Stimulated activated CD8-positive, alpha-beta memory T cell treated with anti-CD3 and anti-CD28 coated beads, Interleukin-2, amount 100 ng/mL, for 1 hour (primary cell): ENCODE measurements at places on chromosomes 7 and 10.

DNA sequence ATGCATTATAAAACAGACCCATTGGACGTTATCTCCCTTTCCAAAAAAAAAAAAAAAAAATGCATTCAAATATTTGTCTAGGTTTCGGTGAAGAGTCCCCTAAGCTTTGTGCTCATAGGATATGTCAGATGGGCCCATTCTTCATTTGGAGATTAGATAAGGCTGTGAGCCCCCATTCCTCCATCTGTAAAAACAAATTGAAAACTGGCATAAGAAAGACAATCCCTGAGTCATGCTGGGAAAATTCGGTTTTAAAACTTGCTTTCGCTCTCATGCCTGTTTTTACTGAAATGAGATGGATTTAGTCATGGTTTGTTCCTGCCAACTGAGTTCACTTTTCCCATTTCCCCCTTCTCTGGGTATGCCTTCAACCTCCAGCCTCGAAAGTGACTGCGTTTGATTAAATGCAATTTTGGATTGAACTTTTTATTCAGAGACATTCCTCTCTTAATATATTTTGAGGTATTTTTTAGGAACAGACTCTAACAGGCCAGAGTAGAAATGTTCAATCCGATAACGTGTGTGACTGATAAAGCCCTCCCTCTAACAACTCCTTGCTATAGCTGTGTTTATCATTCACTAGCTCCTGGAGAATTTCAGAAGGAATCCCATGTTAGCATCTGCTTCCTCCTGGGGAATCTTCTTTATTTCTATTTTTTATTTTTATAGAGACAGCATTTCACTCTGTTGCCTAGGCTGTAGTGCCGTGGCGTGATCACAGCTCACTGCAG is 190.9 kb upstream of the LYZL2 start:
- no peak for DNase-seq

DNA sequence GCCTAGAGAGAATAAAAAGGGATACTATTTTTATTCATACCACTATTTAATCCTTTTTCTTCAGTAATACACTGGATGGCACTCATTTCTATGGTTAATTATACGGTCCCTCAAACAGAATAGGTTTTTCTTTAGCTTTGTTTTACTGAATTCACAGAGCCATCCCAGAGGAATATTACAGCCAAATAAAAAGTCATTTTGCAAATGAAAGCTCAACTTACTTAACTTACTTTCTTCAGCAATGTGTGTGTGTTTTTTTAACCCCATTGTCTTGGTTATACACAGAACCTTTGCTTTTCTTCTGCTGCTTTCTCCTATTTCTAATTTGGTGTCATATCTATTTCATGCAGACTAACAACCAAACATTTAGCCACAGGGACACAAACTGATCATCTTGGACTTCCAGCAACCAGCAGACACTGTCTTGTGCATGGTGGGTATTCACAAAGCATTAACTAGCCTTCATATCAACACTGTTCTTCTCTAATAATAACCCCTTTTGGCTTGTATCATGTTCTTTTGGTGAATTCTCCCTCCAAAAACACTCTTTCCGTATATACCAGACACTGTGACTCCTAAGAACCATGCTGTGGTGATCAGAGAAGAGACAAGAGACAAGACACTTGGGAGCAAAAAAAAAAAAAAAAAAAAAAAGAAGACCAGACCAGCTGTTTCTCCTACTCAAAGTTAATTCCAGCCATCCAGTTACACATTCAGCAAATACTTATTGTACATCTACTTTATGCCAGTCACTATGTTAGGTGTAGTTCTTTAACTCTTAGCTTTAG is 40.4 kb downstream of the PIP4K2A start:
- DNase-seq = no peak

GRCh38 chr10:15316145-15316544 is 54.9 kb downstream of the FAM171A1 start:
- no peak for DNase-seq

DNA sequence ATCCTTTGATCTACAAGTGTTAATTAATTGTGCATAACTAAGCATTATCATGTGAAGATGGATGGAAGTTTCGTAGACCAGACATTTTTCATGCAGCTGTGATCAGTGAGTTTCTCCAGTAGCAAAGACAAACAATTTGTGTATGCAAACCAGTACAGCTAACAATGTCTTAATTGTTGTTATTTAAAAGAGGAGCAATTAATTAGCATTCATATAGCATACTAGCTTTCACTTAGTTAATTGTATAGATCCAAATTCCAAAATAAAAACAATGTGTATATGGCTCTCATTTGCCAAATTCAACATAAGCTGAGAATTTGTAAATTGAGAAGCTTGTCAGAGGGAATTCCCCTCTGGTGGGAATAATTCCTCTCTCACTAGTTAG is 22.6 kb upstream of the PRKCQ start:
- DNase-seq = no peak

DNA sequence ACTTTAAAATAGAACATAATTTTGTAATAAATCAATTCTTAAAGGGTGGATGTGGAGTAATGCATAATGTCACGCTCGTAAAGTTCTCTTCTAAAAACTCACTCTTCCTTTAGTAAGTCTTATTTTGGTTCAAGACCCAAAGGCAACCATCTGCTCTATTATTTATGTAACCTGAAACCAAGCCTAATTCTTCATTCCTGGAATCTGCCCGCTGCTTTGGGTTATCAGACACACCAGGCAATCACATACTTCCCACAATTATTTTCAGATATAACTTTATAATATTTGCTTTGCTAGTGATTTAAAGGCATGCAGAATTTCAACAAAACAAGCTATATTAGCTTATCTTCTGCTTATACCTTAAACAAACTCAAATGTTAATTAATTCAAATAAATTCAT is 39.0 kb downstream of the RAB11FIP2 start:
- no peak for DNase-seq

- DNase-seq = no peak
These were observed 88.7 kb upstream of the NRP1 start for GRCh38 chr10:33423154-33423529.

- DNase-seq = no peak
These were observed 91.1 kb downstream of the MPP7 start for GRCh38 chr10:28211759-28212158.

- no peak for DNase-seq
These were observed 82.8 kb upstream of the COL13A1 start for GRCh38 chr10:69718951-69719350.
